G401 (cell line): ENCODE measurements at places on chromosomes 7 and 10. TPM values are rescaled to one million over a fixed set of nuclear protein-coding genes. Genes with fewer than 3 reads are reported as not detected.
A peak's percentile ranks its signal among the peaks of the same experiment; 100 is the strongest.

DNA sequence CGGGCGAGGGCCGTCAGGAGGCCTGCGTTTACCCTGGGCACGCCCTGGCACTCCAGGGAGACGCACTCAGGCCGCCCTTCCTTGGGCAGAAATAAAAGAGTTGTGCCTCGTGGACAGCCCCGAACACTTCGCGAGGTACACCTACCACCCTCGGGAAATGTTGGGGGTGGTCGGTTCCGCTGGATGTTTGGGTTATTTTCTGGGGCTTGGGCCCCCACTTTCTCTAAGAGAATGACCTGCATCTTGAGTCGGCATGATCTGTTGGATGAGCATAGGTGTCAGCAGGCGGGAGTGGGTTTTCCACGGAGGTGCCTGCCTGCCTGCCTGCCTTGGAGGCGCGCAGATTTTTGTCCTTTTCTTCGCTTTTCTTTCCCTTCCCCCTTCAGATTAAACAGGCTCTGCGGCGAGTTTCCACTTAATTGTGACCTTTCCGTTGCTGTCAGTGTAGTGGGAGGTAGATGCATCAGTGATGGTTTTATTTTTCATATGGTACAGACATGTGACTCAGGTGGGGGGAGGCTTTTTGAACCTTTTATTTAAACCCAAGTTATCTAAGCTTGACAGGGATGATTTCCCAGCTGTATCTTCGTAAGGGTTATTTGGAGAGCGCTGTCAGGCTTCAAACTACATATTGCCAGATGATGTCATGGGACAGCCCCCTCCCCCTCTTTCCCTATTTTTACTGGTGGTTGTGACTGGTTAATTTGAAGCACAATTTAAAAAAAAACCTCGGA lies 661 bp downstream of the HECTD2 start:
- DNase-seq: peak; percentile 56

GRCh38 chr7:34013421-34013820 lies 108.1 kb downstream of the BMPER start:
- no peak for DNase-seq

DNA sequence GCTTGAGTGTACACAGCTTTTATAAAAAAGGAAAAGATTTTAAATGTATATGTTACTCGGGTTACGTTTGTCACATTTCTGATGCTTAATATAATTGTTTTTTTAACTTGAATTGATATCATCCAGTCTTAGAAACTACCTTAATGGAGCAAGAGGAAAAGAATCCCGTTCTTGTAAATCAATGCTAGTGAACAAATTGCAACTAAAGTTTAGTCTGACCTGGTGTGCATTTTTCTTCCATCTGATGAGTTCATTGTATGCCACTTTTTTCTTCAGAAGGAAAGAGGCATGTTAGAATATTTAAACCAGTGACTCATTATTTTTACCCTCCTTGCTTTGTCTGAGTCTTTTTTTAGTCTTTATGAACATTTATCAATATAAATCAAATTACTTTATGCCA lies 34.7 kb downstream of the NET1 start:
- no peak for DNase-seq

DNA sequence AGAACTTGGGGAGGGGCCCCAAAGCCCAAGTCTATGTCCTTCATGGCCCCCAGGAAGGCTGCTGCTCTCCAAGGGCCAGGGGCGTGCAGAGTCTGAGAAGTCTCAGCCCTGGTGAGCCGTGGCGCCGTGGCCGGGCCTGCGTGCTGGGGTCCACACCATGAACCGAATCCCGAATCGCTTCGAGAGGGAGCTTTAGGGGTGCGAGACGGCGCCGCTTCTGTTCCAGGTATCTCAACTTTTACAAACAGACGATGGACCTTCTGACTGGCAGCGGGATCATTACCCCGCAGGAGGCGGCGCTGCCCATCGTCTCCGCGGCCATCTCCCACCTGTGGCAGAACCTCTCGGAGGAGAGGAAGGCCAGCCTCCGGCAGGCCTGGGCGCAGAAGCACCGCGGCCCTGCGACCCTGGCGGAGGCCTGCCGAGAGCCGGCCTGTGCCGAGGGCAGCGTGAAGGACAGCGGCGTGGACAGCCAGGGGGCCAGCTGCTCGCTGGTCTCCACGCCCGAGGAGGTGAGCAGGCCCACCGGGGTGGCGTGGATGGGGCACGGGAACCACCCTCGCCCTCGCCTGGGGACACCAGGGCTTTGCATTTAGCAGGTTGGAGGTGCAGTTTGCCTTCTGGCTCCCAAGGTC lies 12.7 kb downstream of the STRA8 start:
- no peak for DNase-seq

- DNase-seq: no peak
Measured at GRCh38 chr10:20976390-20976789, 79.3 kb upstream of the NEBL start.

DNA sequence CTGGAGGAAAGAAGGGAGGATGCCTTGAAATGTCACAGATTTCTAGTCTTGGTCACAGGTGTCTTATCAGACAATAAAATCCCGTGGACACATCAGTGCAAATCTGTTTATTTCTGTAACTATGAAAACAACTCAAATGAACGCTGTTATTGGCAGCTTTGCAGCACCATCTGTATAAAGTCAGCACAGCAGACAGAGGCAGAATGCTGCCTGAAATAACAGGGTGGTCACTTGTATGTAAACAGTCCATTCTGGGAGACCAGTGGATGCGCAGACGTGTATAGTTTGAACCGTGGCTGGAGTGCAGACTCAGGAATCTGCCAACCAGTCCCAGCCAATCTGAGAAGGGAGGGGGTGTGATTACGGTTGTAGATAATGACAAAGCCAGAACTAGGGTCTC lies 54.8 kb downstream of the SEC23IP start:
- no peak for DNase-seq

- peak; percentile 23 for DNase-seq
Measured at GRCh38 chr7:23696916-23697441, 13.0 kb upstream of the STK31 start.

DNA sequence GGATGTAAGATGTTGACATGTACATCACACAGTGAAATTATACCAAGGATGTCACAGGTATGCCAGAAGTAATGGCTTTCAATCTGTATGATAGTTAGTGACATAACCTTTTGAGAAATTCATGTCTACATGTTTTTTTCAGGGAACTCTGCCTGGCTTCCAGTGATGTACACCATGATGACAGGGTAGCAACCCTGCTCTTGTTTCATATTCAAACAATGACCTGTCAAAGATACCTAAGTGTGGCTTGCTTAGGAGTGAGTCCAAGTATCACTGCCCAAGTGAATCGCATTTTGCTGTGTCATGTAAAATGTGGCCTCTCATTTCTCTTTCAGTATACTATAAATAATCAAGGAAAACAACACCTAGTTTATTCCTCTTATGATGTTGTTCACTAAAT lies 205.8 kb upstream of the DKK1 start:
- DNase-seq: no peak

CPN1 gene
- not detected in 2 replicates for total RNA-seq

CALD1 gene
- total RNA-seq: 0.55 and 1.9 TPM in 2 replicates

KCNH2 gene
- 10.8 and 11.5 TPM in 2 replicates for total RNA-seq
